ENCODE measurements at places on chromosomes 13 and 19. TPM values are rescaled to one million over a fixed set of nuclear protein-coding genes. Genes with fewer than 3 reads are reported as not detected.

The ZNF850 gene
- total RNA-seq = 4.6 TPM

The FPR3 gene
- total RNA-seq = under 0.01 TPM

The SCAF1 gene
- total RNA-seq = 4.3 TPM

The WASF3 gene
- total RNA-seq = 27.0 TPM

The ZNF729 gene
- total RNA-seq = not detected

The BRCA2 gene
- 1.5 TPM for total RNA-seq

The MCEMP1 gene
- total RNA-seq = not detected

The KLK2 gene
- total RNA-seq = not detected

The NOTCH3 gene
- total RNA-seq = 5.2 TPM

The NDFIP2 gene
- 34.1 TPM for total RNA-seq

The MIA gene
- total RNA-seq = not detected

The ELAVL1 gene
- total RNA-seq = 34.6 TPM

The RXFP2 gene
- total RNA-seq = not detected

The LRRC25 gene
- not detected for total RNA-seq

The ZNF431 gene
- total RNA-seq = 4.7 TPM

The RASGRP4 gene
- total RNA-seq = not detected

The ZNF415 gene
- 0.60 TPM for total RNA-seq

The CEBPG gene
- 34.0 TPM for total RNA-seq

The MCF2L gene
- total RNA-seq = 11.5 TPM

The FLT1 gene
- 20.1 TPM for total RNA-seq

The CYP4F2 gene
- total RNA-seq = 0.09 TPM

The GNA15 gene
- total RNA-seq = 0.09 TPM

The NUDT15 gene
- 16.9 TPM for total RNA-seq

The LGALS14 gene
- total RNA-seq = not detected

The TEX29 gene
- total RNA-seq = not detected

The EPSTI1 gene
- total RNA-seq = 0.26 TPM

The ARHGAP33 gene
- 0.95 TPM for total RNA-seq

The RPS28 gene
- total RNA-seq = 282 TPM

The FXYD3 gene
- total RNA-seq = not detected

The KLK6 gene
- not detected for total RNA-seq

The TEX26 gene
- total RNA-seq = not detected

The PCDH9 gene
- 1.2 TPM for total RNA-seq

The NALCN gene
- 30.2 TPM for total RNA-seq

The RFPL4A gene
- 0.87 TPM for total RNA-seq

The AZU1 gene
- not detected for total RNA-seq

The RFC3 gene
- 4.1 TPM for total RNA-seq

The IGSF23 gene
- total RNA-seq = not detected

The SLAIN1 gene
- total RNA-seq = 4.5 TPM

The ACER1 gene
- not detected for total RNA-seq

The KLK14 gene
- total RNA-seq = not detected

The CRX gene
- not detected for total RNA-seq

The SERTM1 gene
- 0.09 TPM for total RNA-seq

The METTL21C gene
- not detected for total RNA-seq

The CEACAM4 gene
- total RNA-seq = not detected

The GJB2 gene
- total RNA-seq = not detected

The DUXA gene
- total RNA-seq = not detected

The IQCN gene
- total RNA-seq = 0.22 TPM

The LSM7 gene
- 78.6 TPM for total RNA-seq

The SYCN gene
- total RNA-seq = not detected

The ATXN8OS gene
- not detected for total RNA-seq
